ENCODE measurements at places on chromosomes 7 and 10.

DNA sequence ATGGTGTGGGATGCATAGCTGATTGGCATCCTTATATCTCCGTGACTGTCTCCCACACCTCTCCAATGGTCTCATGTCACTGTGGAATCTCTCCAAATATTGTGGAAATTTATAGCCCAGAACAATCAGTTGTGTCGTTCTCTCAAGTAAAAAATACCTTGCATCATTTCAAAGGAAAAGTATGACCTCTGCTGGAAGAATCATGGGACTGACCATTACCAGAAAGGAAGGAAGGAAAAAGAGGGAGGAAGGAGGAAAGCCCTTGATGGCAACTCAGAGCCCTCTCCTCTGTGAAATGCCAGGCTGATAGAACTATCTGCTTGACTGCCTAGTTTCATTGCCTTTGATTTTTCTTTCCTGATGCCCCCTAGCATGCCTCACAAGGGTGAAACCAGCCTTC lies 76.3 kb downstream of the FOXI2 start:
- no peak for DNase-seq

- no peak for DNase-seq
These were observed 37.2 kb downstream of the CALML5 start for GRCh38 chr10:5461914-5462840.

DNA sequence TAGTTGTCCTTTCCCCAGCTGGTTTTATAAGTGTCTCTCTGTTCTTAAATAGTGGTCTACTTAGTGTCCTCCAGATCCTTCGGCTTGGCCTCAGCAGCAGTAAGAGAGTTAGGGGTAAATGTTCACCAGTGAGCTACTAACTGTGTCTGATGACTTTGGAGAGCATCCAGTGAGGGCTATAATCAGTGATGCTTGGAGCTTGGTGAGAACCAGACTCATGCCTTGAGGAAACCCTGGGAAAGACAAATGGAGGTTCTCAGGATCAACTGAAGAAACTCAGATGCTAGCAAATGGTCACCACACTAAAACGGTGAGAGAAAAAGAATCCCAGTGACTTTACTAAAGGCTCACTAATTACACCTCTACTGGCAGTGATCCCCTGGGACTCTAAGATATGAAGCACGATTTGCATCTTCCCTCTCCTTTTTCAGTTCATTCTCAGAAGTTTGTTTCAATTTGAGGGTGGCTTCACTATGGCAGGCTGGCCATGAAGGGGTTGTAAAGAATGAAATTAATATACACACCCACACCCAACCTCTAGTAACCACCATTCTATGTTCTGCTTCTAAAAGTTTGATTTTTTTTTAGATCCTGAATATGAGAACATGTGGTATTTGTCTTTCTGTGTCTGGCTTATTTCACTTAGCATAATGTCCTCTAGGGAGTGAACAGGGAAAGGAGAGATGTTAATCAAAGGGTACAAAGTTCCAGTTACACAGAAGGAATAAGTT lies 177.9 kb downstream of the PDE1C start:
- no peak for DNase-seq

DNA sequence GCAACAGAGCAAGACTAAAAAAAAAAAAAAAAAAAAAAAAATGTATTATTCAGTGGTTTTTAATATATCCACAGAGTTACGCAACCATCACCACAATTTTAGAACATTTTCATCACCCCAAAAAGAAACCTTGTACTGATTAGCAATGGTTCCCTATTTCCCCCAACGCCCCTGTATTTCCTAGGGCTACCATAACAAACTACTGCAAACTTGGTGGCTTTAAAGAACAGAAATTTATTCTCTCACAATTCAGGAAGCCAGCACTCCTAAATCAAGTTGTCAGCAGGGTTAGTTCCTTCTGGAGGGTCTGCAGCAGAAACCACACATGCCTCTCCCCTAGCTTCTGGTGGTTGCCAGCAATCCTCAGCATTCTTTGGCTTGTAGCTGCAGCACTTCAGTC lies 5.9 kb upstream of the NUP42 start:
- DNase-seq: no peak

DNA sequence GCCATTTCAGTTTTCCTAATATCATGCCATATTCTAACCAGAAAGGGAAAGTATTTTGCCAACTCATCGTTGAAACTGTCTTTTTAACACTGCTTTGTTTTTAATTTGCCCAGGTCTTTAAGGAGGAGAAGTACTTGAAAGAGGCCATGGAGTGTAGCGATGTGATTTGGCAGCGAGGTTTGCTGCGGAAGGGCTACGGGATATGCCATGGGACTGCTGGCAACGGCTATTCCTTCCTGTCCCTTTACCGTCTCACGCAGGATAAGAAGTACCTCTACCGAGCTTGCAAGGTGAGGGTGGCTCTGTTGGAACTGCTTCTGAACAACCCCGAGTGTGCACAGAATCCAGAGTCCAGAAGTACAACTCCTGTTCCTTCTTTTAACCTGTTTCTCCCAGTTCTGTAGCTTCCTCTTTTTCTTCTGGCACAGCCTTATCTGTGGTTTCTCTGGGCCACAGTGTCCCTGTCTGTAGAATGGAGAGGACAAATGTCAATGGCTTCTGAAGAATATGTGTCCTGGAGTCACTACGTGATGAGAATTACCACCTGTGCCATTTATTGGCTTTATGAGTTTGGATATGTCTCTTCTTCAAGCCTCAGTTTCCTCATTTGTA lies 60.1 kb downstream of the LANCL2 start:
- no peak for DNase-seq

GRCh38 chr10:17007418-17007770 lies 122.2 kb downstream of the CUBN start:
- no peak for DNase-seq

DNA sequence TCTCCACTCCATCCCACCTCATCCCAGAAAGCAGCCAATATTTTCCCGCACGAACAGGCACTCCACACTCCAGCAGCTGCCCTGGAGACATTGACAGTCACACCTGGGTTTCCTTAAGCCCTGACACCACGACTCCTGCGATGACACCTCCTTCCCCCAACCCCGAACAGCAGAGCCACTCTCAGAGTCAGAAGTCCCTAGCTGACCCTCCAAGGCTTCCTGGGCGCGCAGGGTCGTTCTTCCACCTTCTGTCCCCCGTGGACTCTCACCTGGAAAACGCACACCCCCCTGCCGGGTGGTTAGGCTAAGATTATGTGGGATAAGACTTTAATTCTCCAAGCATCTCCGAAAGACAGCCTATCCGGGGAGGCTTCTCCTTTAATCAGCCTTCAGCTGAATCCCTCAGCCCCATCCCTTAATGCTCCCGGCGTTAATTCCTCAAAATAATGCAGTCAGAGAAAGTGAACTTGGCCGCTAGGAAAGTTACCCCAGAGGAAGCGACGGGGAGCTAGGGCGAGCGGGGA lies 1.1 kb downstream of the DENND11 start:
- DNase-seq: peak; percentile 76

Measured in WERI-Rb-1 (cell line).